Activated T-cell treated with anti-CD3 and anti-CD28 coated beads for 1 hour (primary cell): ENCODE measurements at places on chromosomes 3 and 15.

DNA sequence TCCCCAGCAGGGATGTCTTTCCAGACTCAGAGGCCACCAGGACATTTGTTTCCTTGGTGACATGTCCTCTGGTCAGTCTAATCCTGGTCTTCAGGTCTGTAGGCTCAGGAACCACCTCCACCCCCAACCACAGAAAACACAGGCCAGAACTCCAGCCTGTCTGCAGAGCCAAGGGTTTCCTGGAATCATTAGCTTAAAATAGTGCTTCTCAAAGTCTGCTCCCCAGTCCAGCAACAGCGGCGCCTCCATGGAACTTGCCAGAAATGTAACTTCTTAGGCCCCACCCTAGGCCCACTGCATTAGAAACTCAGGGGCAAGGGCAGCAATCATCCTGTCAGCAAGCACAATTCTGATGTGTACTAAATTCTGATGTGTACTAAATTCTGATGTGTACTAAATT is 20.0 kb downstream of the SLC28A1 start:
- DNase-seq, result no peak

DNA sequence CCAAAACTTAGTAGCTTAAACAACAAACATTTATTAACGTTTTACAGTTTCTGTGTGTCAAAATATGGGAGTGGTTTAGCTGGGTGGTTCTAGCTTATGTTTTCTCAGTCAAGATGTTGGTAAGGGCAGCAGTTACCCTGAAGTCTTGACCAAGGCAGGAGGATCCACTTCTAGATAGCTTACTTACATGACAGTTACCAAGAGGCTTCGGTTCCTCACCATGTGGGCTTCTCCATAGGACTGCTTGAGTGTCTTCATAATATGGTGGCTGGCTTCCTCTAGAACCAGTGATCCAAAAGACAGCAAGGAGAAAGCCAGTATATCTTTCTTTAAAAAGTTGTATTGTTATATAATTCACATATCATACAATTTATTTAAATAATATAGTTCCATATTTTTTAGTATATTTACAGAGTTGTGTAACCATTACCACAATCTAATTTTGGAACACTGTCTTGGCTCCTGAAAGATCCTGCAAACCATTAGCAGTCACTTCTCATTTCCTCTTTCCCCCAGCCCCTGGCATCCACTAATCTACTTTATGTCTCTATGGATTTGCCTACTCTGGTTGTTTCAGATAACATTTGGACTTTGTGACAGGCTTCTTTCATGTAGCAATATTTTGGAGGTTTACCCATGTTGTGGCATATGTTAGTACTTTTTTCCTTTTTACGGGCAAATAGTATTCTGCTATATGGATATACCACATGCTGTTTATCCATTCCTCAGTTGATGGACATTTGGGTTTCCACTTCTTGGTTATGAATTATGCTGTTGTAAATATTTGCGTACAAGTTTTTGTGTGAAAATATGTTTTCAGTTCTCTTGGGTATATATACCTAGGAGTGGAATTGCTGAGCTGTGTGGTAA is 33.3 kb downstream of the MAPK6 start:
- no peak for DNase-seq

- no peak for DNase-seq
Observed at GRCh38 chr3:149258298-149258697, 36.7 kb upstream of the CP start.

DNA sequence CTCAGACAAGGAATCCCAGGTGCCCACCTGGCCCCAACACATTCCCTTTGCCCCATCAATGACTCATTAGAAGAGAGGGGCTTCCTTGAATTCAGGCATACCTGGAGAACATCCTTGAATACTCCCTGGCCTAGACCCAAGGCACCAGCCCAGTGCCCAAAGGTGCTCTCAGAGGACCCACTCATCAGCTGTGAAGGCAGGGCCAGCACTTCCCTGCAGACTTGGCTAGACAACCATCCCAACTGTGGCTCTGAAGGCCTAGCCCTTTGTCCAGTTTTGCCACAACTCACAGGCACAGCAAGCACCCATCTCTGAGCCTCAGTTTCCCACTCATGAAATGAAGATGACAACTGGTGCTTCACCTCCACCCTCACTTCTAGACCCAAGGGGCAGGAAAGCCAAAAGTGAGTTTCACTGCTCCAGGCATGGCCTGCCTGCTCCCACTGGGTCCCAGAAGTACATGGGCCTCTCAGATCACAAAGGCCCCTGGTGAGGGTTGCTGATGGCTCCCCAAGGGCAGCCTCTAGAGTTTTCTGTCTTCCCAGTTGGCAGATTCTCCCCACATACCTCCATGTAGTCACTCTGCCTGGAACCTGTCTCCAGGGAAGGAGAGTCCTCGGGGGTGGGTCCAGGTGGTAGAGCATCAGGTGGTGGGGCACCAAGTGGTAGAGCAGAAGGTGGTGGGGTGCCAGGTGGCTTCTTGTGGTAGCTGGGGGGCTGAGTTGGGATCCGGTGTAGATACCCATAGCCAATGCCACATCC is 7.5 kb downstream of the GORASP1 start:
- no peak for DNase-seq

DNA sequence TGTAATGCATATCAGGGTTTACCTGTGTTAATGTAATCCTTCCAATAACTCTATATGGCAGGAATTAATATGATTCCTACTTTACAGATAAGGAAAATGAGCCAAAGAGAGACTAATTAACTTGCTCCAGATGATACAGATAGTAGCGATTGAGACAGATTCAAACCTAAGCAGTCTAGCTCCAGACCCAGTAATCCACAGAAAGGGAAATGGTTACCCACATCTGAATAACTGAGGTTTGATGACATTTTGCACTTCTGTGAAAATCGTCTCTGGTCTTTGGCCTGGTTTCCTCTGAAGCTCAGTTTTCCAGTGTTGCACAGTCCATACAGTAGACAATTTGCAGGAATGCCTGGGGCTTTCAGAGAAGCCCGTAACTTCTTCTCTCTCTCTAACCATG is 177.1 kb upstream of the UMPS start:
- DNase-seq, result no peak

DNA sequence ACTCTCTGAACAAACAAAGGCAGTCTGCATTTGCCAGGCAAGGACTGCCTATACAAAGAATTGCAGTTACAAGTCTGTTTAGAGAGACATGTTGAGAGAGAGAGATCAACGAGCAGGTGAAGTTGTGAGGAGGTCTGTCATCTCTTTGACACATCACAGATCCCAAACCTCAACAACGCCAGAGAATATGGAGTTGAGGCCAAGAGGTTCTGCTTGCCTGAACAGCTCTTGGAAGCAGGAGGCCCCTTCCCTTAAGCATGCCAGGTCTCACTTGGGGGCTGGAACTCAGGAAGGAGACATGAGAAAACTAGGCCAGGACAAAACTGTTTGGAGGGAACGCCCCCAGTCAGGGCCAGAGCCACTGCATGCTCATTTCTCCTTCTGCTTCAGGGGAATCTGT is 22.3 kb upstream of the MUSTN1 start:
- no peak for DNase-seq

- DNase-seq, result no peak
Observed at GRCh38 chr3:37642670-37643598, 218.7 kb upstream of the CTDSPL start.

GRCh38 chr3:38579551-38580449 is 69.7 kb downstream of the SCN5A start:
- DNase-seq, result no peak

GRCh38 chr15:81954158-81954783 is 91.5 kb downstream of the MEX3B start:
- DNase-seq, result no peak

DNA sequence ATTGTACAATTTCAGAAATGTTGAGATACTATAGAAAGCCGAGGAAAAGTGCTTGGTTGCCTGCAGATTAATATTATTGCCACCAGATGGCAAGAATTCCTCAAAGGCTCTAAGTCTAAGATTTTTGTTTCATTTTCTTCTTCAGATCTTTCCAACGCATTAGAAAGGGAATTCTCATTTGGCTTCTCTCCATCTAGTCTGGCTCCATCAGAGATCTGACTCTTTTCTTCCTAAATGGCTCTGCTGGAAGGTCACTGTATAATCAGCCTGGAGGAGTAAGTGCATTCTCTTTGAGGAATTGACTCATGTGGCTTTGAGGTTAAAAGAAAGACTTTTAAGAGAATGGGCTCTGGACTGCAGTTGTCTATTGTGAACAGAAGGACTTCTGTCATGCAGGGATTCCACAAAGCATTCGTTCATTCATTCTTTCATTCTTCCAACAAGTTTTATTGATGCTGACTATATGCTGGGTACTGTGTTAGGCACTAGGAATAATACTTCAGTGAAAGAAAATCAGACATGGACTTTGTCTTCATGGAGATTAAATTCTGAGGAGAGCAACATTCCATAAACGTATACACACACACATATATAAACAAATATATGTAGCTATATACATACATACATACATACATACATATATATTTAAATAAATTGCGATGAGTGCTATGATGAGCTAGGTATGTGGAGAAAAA is 55.3 kb downstream of the SLC28A2 start:
- DNase-seq, result no peak

- DNase-seq, result no peak
Observed at GRCh38 chr3:100040451-100041225, 73.7 kb downstream of the FILIP1L start.

GRCh38 chr3:9135526-9135925 is 113.9 kb downstream of the SRGAP3 start:
- no peak for DNase-seq

DNA sequence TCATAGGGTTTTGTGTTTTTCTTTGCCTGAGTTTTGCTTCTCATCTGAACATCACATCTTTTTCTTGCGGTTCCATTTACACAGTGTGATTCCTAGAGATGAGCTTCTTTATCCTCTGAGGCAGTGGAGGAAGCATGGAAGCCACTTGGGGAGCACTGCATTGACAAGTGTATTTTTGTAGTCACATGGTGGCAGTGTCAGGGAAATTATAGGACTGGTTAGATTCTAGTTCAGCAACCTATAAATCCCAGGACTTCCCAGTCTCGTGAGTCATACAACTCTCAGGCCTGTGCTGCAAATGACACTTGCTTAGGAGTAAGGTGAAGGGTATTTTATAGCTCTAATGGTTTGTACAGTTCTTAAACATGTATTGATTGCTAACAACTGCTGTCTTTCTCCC is 58.4 kb downstream of the RBM6 start:
- DNase-seq, result no peak

DNA sequence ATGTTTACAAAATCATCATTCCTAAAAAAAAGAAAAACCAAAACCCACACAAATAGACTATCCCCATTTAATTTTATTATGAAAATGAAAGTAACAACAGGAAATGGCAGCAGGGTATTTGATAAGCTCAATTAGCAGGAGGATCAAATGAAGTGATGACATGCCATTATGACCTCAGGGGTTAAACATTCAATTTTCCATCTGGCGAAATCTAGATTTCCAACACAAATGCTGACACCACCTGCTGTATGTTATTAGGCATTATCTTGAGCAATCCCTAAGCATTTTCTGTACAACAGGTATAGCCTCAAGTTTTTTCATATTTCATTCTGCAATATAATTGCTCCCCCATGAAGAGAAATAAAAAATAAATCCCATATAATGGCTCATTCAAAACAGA is 57.1 kb downstream of the SHQ1 start:
- no peak for DNase-seq

GRCh38 chr15:29670998-29671981 is 151.0 kb downstream of the TJP1 start:
- DNase-seq, result no peak

GRCh38 chr3:37140899-37141541 is 33.4 kb downstream of the LRRFIP2 start:
- no peak for DNase-seq

- DNase-seq, result no peak
Observed at GRCh38 chr3:45319231-45319995, 69.0 kb upstream of the LARS2 start.

- DNase-seq, result no peak
Observed at GRCh38 chr15:69941706-69942495, 155.8 kb downstream of the TLE3 start.

DNA sequence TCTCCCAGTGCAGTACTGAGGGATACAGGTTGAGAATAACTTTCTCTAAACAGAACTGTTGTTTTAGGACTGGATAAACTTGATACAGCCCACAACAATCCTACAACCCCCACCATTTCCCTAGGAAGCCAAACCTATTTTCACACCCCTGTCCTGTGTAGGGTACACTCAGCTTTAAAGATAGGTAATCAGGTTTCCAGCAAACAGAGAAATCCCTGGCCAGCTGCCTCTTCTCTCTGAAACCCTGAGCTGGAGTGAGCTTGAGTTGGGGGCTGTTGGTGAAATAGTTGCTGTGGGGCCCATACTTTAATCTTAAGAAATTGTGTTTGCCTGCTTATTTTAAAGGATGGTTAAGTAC is 22.1 kb downstream of the ARHGAP31 start:
- no peak for DNase-seq

DNA sequence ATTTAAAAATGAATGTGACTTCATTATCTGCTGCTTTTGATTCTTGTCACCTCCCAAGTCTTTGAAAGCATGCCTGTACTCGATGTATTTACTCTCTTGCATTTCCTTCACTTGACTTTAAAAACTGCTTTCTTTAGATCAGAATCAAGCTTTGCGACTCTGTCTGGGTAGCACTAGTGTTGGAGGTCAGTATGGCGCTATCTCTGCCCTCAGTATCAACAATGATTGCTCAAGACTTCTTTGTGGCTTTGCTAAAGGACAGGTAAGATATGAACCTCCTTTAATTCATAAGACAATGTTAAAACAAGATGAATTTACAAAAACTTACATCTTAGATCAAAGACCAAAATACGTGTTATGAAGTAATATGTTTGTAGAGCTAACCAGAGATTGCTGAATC is 37.0 kb downstream of the VPS8 start:
- DNase-seq, result no peak

GRCh38 chr3:197942956-197943556 is 6.9 kb upstream of the RPL35A start:
- no peak for DNase-seq

GRCh38 chr15:69749274-69749673 is 296.7 kb downstream of the RPLP1 start:
- no peak for DNase-seq

- no peak for DNase-seq
Observed at GRCh38 chr3:44960387-44961026, 15.5 kb downstream of the ZDHHC3 start.

- DNase-seq, result no peak
Observed at GRCh38 chr3:150222691-150223489, 185.2 kb upstream of the TSC22D2 start.

- DNase-seq, result no peak
Observed at GRCh38 chr15:50563756-50564155, 17.3 kb upstream of the USP50 start.

GRCh38 chr3:81932681-81933080 is 171.2 kb upstream of the GBE1 start:
- no peak for DNase-seq

GRCh38 chr3:184022323-184022722 is 4.6 kb upstream of the ABCC5 start:
- DNase-seq, result no peak

- no peak for DNase-seq
Observed at GRCh38 chr15:32053719-32054118, 23.4 kb downstream of the CHRNA7 start.

DNA sequence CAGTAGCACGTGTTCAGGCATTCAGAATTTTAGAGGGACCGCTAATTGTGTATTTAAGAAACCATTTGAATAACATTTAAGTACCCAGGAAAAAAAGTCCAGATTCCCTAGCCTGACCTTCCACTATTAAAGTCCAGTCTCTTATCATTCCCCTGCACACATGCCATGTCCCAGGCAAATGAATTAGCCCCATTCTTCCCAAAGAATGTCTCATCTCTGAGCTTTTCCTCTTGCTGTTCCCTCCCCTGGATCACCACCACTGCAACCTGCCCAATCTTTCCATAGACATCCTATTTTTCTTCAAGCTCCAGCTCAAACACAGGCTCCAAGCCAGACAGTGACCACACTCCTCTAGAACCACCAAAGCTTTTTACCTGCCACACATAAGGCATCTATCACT is 25.9 kb downstream of the PLD1 start:
- DNase-seq, result no peak
